Renal cortical epithelial cell (primary cell): ENCODE measurements at places on chromosomes 13 and 19. TPM values are rescaled to one million over a fixed set of nuclear protein-coding genes. Genes with fewer than 3 reads are reported as not detected.

GRCh38 chr19:12706332-12706718 lies 9.9 kb upstream of the FBXW9 start:
- no peak for DNase-seq

- DNase-seq: no peak
These were observed 1.4 kb downstream of the HNRNPM start for GRCh38 chr19:8446061-8446709.

- DNase-seq: no peak
These were observed 4.5 kb downstream of the ATP4B start for GRCh38 chr13:113653264-113654174.

GRCh38 chr13:37886879-37887278 lies 17.3 kb upstream of the TRPC4 start:
- no peak for DNase-seq

DNA sequence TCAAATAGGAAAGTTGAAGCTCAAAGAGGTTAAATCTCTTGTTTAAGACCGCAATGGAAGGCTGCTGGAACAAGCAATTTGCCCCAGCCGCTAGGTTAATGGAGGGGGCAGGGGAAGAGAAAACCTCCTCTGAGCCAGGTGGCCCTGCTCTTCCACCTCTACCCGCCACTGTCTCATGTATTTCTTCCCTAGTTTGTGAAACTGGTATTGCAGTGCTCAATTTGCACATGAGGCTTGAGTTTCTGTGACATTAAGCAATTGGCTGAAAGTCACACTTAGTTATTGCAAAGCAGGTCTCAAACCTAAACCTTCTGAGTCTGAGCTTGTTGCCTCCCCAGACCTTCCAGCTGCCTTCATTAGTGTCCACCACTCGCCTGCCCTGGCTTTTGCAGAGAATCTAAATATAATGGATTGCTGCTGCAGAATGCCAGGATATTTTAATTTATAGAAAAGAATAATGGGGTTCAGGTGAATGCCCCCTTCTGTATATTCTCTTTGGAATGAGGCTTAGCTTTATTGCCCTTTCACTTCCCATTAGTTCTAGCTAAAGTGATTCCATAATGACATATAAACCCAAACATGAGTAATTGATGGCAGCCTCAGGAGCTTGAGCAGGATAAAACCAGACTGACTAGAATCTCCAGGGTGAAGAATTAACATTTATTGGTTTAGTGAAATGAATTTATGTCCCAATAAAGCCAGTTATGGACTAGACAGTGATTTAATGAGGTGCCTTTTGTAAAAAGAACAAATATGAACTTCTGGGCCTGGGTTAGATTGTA lies 27.0 kb upstream of the OLFM4 start:
- no peak for DNase-seq

GRCh38 chr19:17989425-17990094 lies 18.4 kb upstream of the ARRDC2 start:
- DNase-seq: no peak

- no peak for DNase-seq
These were observed 10.9 kb downstream of the GNA15 start for GRCh38 chr19:3146677-3147100.

- peak; percentile 53 for DNase-seq
These were observed 51.0 kb downstream of the LYL1 start for GRCh38 chr19:13051557-13052165.

ATP4A gene
- not detected in 2 replicates for total RNA-seq

CADM4 gene
- 6.6 and 36.4 TPM in 2 replicates for total RNA-seq

ZNF534 gene
- not detected in 2 replicates for total RNA-seq

PRR36 gene
- 0.17 and 0.35 TPM in 2 replicates for total RNA-seq

ZNF329 gene
- total RNA-seq: 13.0 and 21.8 TPM in 2 replicates

CPB2 gene
- total RNA-seq: not detected in 2 replicates

ZNF837 gene
- total RNA-seq: 5.9 and 6.4 TPM in 2 replicates

CALR3 gene
- not detected in 2 replicates for total RNA-seq
